ENCODE measurements at places on chromosomes 16 and 17.

DNA sequence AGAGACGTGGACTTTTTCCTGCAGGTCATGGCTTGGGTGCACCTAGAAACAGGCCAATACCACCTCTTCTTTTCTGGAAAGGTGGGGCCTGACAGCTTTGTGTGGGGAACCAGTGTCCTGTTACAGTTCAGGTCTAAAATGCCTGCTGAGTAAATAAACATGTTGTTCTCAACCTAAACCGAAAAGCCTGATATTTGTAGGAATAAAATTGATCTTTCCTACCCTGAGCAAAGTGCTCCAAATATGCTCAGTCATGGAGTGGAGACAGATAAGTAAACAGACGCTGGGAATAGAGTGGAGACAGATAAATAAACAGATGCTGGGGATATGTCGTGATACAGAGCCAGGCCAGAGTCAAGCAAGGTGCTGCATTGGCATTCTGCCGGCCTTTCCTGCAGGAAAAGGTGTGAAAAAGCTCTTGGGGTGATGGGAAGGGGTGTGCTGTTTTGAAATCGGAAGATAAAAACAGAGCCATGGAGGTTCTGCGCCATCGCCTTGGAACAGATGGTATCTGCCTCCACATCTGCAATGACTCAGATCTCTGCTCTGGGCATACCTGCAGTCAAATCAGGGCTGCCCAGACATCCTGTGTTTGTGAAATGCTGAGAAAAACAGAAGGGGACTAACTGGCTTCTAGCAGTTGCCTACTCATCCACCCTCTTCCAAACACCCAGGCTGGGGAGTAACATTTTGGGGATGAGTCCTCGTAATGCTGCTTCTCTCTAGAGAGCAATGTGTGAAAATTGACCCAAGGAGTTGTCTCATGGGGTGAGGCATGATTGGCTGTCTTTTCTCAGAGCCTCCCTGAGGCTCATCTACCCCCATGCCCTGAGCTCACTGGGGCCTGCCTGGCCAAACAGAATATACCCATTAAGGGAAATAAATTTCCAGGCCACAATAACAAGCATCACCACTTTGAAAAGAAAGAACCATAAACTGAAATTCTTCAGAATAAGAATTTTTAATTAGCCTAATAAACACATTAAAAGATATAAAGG, 16.8 kb upstream of the TRPV2 start:
- ATAC-seq: peak; percentile 68

- ATAC-seq: no peak
Measured at GRCh38 chr16:65254144-65254543, 132.3 kb upstream of the CDH11 start.

- ATAC-seq: no peak
Measured at GRCh38 chr16:1895068-1895467, 23.1 kb upstream of the MEIOB start.

DNA sequence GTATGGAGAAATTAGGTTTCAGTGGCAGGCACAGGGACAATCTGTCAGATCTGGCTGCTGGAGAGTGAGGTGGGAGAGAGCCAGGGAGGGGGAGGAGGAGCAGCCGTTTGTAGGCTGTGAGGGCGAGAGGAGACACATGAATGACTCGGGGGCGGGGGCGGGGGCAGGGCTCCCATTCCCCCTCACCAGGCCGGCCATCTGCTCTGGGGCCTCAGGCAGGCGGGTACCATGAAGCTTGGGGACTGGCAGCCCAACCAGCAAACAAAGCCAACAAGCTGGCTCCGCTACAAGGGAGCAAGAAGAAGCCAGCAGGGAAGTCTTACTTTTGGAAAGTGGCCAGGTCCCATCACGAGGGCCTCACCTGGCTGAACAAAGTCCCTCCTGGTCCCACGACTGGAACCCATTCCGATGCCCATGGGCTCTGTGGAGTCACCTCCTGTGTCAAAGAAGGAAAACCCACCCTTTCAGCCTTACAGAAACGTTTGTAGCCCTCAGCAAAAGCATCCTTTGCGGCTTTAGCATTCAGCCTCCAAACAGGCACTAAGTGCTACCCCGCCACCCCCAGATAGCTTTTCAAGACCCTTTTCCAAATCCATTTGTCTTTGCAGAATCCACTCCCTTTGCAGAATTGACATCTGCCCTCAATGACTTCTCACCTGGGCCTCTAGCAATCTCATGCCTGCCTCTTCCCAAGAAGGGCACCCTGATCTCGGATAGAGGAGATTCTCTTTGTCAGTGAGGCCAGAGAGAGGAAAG, 9.2 kb upstream of the SSTR2 start:
- ATAC-seq: no peak

DNA sequence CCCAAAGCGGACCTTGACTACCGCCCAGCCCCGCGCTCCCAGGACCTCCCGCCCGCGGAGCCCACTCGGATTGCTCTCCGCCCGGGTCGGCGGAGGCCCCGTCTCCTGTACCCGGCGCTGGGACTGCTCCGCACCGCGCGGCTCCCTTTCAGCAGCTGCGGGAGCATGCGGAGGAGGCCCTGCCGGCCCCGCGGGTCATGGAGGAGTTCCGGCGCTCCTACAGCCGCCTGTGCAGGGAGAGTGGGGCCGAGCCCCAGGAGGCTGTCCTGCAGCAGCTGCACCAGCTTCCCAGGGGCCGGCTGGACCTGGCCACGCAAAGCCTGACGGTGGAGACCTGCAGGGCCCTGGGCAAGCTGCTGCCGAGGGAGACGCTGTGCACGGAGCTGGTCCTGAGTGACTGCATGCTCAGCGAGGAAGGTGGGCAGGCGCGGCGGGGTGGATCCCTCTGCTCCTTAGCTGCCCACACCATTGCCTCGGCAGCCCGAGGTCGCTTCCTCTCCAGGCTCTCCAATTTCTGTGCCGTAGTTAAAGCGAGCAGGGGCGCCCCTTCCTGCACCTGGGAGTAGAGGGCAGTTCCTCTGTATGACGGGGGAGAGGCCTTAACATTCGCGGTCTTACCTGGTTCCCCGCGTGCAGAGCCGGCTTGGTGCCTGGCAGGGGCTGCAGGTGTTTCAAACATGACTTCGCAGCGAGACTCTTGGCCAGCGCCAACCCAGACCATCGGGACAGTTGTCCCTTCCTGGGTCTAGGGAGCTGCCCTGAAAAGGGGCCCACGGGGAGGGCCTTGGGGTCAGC, 539 bp downstream of the LRRC45 start:
- ATAC-seq: peak; percentile 28

Data from SK-N-SH treated with all-trans-retinoic acid at 6 μM for 48 hours (cell line).